Cardiac fibroblast (primary cell): ENCODE measurements at places on chromosomes 5 and 9.
A peak's percentile ranks its signal among the peaks of the same experiment; 100 is the strongest.

- no peak for DNase-seq
These were observed 348.9 kb upstream of the ISL1 start for GRCh38 chr5:51034222-51034901.

DNA sequence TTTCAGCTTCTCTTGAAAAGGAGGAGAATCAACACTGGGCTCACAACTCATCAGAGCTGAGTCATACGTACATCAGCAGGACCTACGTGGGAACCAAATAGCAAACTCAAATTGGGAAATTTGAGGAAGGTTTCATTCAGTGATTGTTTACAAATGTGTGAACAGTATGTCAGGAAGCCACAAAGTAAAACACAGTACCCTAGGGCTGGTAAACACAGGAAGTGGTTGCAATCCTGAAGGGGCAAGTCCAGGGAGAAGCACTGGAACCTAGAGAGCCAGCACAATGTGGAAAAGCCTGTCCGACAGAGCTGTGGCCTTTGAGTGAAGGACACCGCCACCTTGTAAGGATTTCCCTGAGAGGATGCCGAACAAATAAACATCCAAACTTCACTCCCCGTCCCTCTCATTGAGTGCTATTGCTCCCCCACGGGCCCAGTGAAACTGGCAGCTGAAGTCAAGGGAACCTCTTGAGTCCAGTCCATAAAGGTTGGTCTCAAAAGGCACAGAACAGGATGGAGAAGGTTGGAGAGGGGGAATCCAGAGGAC, 26.7 kb upstream of the RICTOR start:
- peak; percentile 99 for DNase-seq

GRCh38 chr5:148397968-148398595, 14.3 kb downstream of the FBXO38 start:
- no peak for DNase-seq

DNA sequence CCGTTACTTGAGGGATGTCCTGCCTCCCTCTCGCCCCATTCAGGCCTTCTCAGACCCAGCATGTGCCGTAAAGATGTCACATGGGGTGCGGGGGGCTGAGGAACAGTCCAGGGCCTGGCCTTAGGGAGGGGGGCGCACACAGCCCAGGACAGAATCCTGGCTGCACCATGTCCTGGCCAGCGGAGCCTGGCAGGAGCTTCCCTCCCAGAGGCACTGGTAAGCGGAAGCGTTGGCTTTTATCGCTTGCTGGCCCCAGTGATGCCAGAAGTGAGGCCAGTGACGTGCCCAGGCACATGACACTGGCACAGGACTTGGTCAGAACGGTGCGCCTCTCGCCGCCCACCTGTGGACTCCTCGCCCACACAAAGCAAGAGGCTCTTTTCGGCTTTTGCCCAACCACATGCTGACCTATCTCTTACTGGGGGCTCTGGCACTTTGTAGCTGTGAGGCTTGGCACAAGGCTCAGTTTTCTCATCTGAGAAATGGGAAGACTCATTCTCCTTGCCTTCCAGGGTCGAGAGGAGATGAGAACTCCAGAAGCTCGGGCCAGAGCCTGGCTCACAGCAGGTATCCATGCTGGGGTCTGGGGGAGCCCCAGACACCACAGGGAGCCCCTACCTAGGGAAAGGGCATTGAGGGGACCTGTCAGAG, 59.0 kb downstream of the LMX1B start:
- DNase-seq, result no peak

DNA sequence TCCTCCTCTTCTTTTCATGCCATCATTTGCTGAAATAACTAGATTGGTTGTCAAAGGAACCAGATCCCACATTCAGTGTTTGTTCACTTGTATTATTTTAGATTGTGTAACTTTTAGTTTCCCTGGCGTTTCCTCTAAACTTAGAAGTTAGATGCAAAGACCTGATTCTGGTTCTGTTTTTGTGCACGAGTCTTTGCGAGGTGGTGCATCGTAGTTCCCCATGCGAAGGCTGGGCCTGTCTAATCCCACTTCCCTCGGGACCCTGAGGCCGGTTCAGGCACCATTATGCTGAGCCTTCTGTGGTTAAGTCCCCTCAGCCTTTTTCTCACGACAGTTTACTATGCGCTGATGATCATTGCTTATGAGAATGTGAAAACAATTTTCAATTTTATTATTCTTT, 219.1 kb upstream of the OTULINL start:
- no peak for DNase-seq

DNA sequence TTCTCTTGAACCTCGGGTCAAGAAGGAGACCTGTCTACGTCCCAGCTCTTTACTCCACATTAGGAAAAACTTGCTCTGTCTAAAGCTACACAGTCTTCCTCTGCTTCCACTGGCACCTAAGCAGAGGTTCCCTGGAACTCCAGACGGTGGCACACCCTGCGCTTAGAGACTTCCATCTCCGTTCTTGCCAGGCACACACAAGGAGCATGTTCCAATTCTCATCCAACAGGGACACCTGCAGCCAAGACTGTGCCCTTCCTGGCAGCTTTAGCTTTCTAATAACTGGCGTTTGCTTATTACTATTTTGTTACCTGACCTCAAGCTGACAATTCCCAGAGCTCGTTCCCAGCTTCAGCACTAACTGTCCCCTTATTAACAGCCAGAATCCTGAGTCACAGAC, 16.0 kb downstream of the CAPSL start:
- DNase-seq, result no peak

- peak; percentile 43 for DNase-seq
These were observed 792.2 kb upstream of the CDH9 start for GRCh38 chr5:27830546-27830945.

- DNase-seq, result no peak
These were observed 131.1 kb downstream of the PAX5 start for GRCh38 chr9:36902861-36903524.

GRCh38 chr9:134367791-134368490, 41.7 kb downstream of the RXRA start:
- DNase-seq, result no peak

DNA sequence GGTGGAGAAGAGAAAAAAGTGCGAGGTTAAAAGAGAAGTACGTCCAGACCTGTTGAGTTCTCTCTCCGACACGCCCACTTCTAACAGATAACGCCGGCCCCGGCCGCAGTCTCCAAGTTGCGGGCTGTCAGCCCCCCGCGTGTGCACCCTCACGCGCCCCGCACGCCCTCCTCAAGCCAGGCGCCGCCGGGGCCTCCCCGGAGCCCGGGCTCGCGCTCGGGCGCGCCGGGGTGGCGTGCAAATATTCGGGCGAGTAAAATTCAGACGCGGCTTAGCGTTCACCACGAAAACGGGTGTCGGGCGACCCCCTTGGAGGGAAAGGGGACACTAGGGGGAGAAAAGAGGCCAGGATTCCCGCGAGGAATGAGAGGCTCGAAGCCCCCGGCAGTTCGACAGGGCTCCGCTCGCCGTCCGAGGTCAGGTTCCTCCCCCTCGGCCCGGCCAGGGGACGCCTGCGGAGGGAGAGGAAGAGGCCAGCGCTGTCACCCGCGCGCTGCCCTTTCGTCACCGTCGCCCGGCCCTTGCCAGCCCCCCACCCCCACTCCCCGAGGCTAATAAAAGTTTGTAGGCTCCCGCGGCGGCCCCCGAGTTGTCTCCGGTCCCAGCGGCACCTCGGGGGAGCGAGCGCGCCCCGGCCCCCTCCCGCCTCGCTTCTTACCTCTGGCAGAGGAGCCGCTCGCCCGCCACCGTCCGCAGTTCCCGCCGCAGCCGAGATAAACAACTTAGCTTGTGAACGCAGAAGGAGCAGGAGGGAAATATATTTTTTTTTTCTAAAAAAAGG, 743 bp downstream of the NR3C1 start:
- peak; percentile 65 for DNase-seq

- peak; percentile 94 for DNase-seq
These were observed at the start of gene ABL1 for GRCh38 chr9:130834371-130835336. ABL1 (plus strand) TSS chr9:130835254; CDS start chr9:130835447, 193 bp downstream.

GRCh38 chr5:88734983-88735382, 148.0 kb downstream of the MEF2C start:
- DNase-seq, result peak; percentile 39

DNA sequence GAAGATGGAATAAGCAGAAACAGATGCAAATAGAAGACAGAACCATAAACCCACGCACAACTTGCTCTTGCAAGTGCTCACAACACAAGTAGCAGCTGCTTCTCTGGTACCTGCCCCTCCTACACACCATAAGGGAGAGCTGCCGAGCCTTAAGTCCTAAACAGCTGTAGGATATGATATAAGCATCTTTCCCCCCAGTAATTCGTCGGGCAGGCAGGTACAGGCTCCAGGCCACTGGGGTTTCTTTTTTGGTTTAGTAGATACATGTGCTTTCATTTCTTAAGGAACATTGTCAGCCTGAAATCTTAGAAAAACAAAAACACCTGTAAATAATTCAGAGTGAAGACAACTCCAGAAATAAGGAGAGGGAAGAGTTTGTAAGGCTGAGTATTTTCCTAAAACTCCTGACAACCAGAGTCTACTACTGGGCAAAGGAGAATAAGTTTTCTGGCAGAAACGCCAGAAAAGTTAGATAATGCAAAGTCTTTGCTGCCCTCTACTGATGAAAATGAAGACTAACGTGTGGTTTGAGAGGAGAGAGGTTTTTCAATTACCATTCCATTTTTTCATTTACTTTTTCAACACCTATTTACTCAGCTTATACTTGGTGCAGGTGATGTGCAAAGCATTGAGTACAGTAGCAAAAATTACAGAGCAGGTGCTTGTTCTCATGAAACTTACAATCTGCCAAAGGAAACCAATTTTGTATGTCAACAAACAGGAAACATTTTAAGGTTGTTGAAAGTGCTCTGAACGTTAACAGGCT, 20.1 kb upstream of the TCERG1 start:
- peak; percentile 60 for DNase-seq

- DNase-seq, result peak; percentile 54
These were observed 54.9 kb upstream of the BOD1 start for GRCh38 chr5:173671121-173671949.

GRCh38 chr5:127031863-127032232, 1.5 kb upstream of the MARCHF3 start:
- no peak for DNase-seq

- no peak for DNase-seq
These were observed 131.1 kb downstream of the SLC25A46 start for GRCh38 chr5:110869927-110870326.

GRCh38 chr5:36777105-36777757, 99.3 kb upstream of the NIPBL start:
- DNase-seq, result peak; percentile 40

DNA sequence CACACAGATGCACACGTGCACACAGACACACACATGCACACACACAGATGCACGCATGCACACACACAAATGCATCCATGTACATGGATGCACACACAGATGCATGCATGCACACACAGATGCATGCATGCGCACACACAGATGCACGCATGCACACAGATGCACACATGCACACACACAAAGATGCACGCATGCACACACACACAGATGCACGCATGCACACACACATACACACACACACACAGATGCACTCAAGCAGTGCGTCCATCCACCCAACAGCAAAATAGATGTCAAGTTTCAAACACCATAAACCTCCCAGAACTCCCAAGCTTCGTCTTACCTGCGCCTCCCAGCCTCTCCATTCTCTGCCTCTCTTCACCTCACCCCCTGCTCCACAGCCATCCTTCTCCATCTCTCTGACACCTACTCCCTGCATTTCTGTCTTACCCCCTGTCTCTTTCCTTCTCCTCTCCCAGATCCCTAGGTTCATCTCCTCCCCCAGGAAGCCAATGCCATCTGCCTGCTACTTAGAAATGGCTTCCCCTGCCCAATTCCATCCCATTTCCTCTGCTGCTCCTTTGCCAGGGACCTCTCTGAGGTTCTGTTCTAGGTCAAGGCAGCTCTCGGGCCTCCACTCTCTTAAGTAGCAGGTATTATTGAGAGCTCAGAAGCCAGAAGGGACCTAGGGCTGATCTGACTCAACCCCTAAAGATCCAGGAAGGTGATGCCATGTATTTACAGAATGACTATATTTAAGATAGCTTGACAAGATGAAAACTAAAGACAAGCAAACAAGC, 297.2 kb downstream of the MED10 start:
- no peak for DNase-seq

GRCh38 chr5:136734628-136735027, 369.3 kb upstream of the TRPC7 start:
- DNase-seq, result no peak

GRCh38 chr5:151205411-151205810, 18.5 kb downstream of the CCDC69 start:
- no peak for DNase-seq

DNA sequence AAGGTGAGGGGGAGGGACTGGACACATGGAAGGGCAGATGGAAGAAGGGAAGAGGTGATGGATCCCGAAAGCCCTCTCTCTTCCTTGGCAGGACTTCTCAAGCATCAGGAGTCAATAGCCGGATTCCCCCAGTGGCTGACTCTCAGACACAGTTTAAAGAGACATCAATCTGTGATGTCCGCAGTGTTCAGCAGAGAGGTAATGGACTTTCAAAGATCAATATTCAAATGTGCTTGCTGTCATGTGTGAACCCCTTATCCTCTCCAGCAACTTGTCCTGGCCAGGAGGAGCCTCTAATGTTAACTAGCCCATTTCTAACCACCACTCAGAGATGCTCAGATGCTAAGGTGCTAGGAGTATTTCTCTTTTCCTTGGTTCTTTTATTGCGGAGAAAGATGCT, 392.2 kb downstream of the IRX1 start:
- no peak for DNase-seq

- DNase-seq, result peak; percentile 53
These were observed 978 bp downstream of the P4HA2 start for GRCh38 chr5:132226516-132227234.

GRCh38 chr9:95078511-95078910, 239.0 kb downstream of the FANCC start:
- no peak for DNase-seq

DNA sequence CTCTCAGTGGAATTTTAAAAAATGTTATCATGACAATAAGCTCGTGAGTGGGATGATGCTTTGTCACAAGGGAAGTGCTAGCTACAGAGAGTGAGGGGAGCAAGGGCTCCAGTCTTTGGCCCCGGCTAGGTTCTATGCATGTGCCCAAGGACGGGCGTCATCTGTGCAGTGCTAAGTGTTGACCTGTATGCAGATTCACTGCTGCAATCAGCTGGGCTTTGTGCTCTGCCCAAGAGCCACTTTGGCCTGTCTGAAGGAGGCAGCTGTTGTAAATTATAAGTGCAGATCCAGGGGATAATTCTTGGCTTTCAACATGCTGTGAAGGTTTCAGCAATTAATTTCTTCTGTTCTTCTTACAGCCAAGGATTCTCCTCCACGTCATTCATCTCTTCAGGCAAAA, 268.6 kb downstream of the PSAT1 start:
- no peak for DNase-seq

DNA sequence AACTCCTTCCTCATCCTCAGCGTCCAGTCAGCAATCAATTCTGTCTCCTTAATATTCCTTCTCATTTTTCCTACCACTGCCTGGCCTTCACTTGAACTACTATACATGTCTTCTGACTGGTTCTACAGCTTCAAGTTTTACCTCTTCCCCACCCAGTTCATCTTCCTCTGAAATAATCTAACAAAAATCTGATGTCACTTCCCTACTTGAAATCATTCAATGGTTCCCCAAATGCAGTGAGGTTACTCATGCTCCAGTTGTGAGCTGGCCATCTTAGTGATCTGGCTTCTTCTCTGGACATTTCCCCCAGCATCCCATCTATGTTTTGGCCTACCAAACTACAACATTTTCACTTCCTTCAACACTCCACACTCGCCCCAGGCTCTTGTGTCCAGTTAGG, 14.9 kb upstream of the TMEM267 start:
- DNase-seq, result no peak
